ENCODE measurements at places on chromosomes 16 and 17. TPM values are rescaled to one million over a fixed set of nuclear protein-coding genes. Genes with fewer than 3 reads are reported as not detected.
A peak's percentile ranks its signal among the peaks of the same experiment; 100 is the strongest.

- H3K27me3 ChIP-seq: no peaks in the 10 kb centered on the region
- no peaks in the 10 kb centered on the region for H3K36me3 ChIP-seq
- no peak for DNase-seq
- no peaks in the 10 kb centered on the region for H3K4me1 ChIP-seq
- H3K27ac ChIP-seq: no peak overlapping the region
- H3K4me3 ChIP-seq: no peak overlapping the region
These were observed 68.7 kb upstream of the MARCHF10 start for GRCh38 chr17:62876673-62877405.

DNA sequence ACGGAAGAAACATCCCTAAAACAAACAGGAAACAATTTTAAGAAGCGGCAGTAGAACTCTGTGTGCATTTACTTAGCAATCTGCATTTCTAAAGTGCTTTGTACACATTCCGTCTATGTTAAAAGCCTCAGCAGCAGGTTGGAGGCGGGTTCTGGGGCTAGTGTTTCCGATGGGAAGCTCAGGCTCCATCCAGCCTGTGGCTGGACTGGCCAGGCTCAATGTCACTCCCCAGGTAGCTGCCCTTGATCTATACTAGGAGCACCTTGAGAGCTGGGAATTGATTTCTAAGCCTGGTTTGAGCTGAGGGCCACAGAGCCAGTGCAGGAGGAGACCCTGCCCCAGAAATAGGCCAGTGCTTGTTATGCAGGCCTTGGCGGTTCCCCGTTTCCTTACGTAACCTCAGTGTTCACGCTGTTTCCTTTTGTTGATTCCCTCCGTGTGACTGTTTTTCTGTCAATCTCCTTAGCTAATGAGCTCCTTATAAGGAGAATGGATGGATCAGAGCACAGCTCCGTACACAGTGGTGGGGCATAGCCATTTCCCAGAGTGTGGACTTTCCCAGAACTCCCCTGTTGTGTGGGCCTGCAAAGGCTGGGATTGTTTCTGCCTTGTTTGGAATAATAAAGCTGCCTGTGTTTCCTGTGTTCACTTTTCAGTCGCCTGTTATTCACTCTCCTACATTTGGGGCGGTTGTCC lies 21.4 kb downstream of the ADORA2B start:
- H3K27ac ChIP-seq: peak overlapping the region; percentile 22
- H3K27me3 ChIP-seq: no peaks in the 10 kb centered on the region
- H3K4me3 ChIP-seq: no peak overlapping the region
- peaks cover 16% of the 10 kb centered on the region for H3K4me1 ChIP-seq

DNA sequence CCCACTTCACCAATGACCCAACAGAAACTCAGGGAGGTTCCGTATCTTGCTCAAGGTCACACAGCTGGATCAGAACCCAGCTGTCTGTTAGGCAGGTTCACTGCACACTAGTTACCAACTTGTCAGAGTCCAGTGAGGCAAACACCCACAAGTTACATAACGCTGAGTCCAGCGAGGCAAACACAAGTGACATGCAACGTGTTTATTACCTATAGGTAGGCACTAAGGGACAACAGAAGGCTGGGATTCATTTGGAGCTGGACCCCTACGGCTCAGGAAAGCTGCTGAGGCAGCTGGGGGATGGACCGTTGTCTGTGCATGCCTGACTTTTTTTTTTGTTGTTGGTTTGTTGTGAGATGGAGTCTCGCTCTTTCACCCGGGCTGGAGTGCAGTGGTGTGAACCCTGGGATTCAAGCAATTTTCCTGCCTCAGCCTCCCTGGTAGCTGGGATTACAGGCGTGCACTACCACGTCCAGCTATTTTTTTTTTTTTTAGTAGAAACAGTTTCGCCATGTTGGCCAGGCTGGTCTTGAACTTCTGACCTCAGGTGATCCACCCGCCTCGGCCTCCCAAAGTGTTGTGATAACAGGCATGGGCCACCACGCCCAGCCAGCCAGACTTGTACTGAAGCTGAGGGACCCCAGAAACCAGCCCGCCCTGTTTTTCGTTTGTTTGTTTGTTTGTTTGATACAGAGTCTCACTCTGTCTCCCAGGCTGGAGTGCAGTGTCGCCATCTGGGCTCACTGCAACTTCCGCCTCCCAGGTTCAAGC lies 1.9 kb upstream of the RSAD1 start:
- peaks cover 16% of the 10 kb centered on the region for H3K4me1 ChIP-seq
- peak overlapping the region; percentile 30 for H3K4me3 ChIP-seq
- peak overlapping the region; percentile 34 for H3K27ac ChIP-seq
- H3K27me3 ChIP-seq: peaks cover 2% of the 10 kb centered on the region
- DNase-seq: peak; percentile 53

DNA sequence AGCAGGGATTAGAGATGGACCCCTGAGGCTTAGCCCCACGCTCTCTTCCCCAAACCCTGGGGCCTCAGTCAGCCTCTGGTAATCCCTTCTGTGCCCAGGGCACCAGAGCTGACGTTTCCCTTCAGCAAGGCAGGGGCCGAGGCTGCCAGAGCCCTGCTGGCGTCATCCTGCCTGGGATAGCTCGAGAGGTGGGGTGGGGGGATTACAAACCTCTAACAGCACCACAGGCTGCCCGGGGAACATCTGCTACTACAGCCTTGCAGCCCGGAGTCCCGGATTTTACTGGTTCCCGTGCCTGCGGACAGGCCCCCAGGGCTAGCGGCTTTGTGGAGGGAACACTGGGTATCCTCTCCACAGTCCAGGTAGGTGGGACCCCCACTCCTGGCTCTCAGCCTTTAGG lies at the start of gene AANAT:
TSS of gene AANAT (plus strand) at position 238 of the 400 bp plus-strand sequence. CDS start 1,144 bp downstream, outside the sequence.
- no peak within 1 kb of the TSS for H3K27ac ChIP-seq
- no peak for DNase-seq
- H3K36me3 ChIP-seq: peaks cover 14% of the 10 kb centered on the region
- H3K27me3 ChIP-seq: no peaks in the 10 kb centered on the region
- no peak within 1 kb of the TSS for H3K4me3 ChIP-seq

Gene RASL10B
- polyA plus RNA-seq: 2.9 TPM

Gene ZNF205
- 12.8 TPM for polyA plus RNA-seq

DNA sequence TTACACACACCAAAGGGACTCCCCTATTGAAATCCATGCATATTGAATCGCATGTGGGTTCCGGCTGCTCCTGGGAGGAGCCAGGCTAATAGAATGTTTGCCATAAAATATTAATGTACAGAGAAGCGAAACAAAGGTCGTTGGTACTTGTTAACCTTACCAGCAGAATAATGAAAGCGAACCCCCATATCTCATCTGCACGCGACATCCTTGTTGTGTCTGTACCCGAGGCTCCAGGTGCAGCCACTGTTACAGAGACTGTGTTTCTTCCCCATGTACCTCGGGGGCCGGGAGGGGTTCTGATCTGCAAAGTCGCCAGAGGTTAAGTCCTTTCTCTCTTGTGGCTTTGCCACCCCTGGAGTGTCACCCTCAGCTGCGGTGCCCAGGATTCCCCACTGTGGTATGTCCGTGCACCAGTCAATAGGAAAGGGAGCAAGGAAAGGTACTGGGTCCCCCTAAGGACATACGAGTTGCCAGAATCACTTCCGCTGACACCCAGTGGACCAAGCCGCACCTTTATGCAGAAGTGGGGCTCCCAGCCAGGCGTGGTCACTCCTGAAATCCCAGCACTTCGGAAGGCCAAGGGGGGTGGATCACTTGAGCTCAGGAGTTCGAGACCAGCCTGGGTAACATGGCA lies 2.2 kb downstream of the GAA start:
- H3K36me3 ChIP-seq: no peaks in the 10 kb centered on the region
- no peaks in the 10 kb centered on the region for H3K27me3 ChIP-seq
- H3K27ac ChIP-seq: no peak overlapping the region

DNA sequence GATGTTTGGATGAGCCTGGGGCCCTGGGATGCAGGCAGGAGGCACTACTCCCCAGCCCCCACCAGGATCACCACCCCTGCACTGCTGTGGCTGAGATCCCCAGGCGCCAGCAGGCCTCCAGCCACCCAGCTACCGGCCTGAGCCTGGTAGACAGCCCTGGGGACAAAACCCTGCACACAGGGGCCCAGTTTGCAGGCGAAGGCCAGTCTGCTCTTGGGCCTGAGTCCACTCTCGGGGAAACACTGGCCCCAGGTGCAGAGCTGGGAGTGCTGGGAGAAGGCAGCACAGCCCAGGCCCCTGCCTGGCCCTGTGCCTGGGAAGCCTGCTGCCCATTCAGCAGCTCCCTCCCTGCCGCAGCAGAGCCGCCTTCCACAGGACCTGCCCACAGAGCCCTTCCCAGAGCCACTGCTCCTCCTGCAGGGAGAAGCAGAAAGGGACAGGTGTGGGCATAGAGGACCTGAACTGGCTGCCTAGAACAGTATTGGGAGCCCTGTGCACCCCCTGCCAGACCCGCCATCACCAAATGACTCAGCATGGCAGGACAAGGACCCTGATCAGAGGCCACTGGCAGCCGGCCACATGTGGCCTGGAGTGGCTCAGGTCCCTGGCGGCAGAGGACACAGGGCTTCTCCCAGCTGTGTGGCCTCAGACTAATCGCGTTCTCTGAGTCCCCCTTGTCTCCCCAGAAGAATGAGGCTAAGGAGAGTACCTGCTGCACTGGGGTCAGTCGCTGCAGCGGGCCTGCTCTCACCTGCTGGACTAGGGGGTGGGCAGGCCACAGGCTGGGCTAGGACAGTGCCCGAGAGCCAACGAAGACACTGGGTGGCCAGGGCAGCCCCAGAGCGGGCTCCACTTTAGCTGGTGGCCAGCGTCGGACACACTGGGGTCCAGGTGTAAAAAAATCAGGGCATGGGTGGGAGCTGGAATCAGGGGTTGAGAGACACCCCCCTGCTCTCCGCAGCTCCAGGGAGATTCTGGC lies 10.7 kb downstream of the MSRB1 start:
- H3K4me3 ChIP-seq: no peak overlapping the region
- H3K27ac ChIP-seq: no peak overlapping the region
- H3K4me1 ChIP-seq: peaks cover 14% of the 10 kb centered on the region
- no peaks in the 10 kb centered on the region for H3K27me3 ChIP-seq
- H3K36me3 ChIP-seq: peaks cover 2% of the 10 kb centered on the region

DNA sequence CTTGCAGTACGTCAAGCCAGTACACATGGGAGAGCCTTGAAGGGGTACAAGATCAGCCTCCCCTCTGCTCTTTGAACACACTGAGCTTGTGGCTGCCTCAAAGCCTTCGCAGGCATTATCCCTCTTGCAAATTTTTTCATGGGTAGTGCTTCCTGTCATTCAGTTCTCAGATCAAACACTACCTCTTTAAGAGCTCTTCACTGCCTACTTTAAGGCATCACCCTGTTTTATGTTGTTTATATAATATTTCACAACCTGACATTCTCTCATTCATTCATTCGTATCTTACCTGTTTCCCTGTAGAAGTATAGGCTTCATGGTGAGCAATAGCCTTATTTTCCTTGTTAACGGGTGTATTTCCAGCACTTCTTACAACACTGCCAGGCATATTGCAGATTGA lies 269.1 kb downstream of the CDH13 start:
- H3K4me1 ChIP-seq: no peaks in the 10 kb centered on the region
- no peak overlapping the region for H3K27ac ChIP-seq
- H3K27me3 ChIP-seq: no peaks in the 10 kb centered on the region
- no peak overlapping the region for H3K4me3 ChIP-seq

- peak overlapping the region; percentile 89 for H3K4me3 ChIP-seq
- DNase-seq: peak; percentile 61
- H3K27me3 ChIP-seq: no peaks in the 10 kb centered on the region
- peaks cover 23% of the 10 kb centered on the region for H3K4me1 ChIP-seq
- H3K27ac ChIP-seq: peak overlapping the region; percentile 89
- peaks cover 54% of the 10 kb centered on the region for H3K36me3 ChIP-seq
These were observed 549 bp downstream of the SLC26A11 start for GRCh38 chr17:80220736-80221215.

Data from large intestine (tissue), 12 donors.